ENCODE measurements at places on chromosomes 2 and 18.

DNA sequence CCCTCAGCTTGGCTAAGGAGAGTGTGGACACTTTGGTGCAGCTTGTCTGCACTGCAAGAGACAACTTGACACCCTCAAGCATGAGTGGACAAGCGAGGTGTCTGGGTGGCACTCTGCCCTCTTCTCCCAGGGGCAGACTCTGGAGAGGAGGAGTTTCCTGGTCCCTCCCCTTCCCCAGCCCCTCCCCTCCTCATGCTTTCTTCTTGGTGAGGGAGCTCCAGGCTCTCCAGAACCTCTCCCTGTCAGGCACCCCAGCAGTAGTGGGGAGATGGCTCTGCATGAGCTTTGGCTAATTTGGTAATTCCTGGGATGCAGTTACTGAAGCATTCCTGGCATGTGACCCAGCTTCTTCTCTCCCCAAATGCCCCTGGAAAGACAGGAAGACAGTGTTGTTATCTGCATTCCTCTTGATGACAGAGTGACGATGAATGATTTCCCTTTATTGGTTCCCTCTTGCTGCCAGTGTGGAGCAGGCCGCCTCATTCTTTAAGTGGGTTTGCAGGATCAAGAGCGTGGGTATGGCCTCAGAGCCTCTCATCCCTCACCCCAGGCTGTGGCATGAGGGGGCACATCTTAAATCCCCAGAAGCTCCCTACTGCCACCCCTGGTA is 89.2 kb downstream of the STPG4 start:
- DNase-seq = no peak

GRCh38 chr2:53629501-53629900 is 138.1 kb upstream of the CHAC2 start:
- DNase-seq = no peak

DNA sequence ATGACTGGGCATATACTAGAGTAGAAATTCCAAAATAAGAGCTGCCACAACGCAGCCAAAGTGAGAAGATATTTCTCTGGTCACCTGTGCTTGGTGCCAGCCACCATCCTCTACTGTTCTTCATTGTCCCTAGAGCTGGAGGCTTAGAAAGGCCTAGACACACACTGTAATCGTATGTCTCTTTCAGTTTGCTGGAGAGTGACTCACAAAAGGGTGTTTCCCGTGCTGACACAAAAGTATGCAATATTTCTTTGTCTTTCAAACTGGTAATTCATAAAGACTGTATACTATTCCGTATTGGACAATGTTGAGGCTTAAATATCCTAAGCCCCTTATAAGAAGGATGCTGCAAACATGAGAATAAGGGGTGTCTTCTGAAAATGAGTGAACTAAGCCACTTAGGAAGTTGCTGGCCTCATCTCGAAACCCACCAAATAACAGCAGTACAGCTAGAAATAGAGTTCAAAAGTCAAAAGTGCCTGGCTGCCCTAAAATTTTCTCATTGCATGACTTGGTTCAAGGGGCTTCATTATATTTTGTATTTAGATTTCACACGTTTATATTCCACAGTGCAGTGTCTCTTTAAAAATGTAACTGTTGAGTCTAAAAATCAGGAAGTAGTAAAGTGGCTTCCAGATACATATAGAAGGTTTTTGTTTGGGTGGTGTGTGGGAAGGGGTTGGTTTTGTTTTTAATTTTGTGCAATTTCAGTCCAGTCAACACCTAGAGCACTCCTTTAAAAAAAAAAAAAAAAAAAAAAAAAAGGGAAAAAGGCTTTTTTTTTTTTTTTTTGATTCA is 601.1 kb downstream of the ARHGAP15 start:
- DNase-seq = no peak

DNA sequence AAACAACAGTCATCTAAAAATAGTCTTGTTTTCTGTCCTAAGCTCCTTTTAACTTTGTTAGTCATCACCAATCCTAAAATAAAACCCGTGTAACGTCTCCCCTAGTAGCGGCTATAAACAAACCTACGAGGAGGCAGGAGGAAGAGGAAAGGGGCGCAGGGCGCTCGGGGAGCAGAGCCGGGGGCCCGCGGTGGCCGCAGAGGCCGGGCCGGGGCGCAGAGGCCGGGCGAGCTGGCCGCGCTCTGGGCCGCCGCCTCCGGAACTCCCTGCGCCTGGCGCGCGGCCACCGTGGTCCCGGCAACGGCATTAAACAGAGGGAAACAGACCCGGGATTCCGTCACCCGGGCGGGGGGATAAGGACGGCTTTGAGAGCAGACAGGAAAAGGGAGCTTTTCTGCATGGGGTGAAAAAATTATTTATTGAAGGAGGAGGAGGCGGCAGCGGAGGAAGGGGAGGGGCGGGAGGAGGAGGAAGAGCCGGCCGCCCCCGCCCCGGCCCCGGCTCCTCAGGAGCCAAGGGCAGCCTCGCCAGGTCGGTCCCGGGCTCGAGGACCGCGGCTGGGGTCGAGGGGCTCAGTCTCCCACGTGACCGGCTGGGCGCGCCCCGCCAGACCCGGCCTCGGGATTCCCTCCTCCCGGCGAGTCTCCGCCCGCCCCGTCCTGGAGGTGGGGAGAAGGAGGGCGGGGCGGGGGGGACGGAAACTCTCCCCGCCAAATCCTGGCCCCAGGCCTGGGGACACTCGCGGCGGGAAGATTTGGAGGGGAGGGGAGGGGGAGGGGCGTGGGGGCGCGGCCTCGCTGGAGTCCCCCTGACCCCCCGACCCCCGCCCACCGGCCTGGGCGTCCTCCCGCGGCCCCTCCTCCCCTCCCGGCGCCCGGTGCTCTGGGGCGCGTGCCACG is 1.8 kb upstream of the NFATC1 start:
- DNase-seq = no peak

GRCh38 chr2:17800219-17800618 is 16.0 kb upstream of the MSGN1 start:
- no peak for DNase-seq

DNA sequence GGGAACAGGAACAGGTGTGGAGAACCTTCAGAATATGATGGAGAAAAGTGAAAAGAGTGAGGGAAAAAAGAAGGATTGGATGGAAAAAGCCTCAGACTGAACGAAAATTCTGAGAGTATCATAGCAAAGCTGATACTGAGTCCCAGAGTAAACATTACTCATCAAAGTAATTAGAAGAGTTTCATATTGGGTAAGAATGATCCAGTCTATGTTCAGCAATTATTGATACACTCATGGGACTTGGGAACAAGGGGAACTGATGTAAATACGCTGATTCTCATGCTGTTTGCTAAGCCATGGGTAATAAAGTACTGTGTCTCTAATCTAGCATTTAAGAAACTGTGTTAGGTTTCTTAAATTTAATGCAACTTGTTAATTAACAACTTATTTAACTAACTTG is 219.9 kb upstream of the NOL4 start:
- no peak for DNase-seq

DNA sequence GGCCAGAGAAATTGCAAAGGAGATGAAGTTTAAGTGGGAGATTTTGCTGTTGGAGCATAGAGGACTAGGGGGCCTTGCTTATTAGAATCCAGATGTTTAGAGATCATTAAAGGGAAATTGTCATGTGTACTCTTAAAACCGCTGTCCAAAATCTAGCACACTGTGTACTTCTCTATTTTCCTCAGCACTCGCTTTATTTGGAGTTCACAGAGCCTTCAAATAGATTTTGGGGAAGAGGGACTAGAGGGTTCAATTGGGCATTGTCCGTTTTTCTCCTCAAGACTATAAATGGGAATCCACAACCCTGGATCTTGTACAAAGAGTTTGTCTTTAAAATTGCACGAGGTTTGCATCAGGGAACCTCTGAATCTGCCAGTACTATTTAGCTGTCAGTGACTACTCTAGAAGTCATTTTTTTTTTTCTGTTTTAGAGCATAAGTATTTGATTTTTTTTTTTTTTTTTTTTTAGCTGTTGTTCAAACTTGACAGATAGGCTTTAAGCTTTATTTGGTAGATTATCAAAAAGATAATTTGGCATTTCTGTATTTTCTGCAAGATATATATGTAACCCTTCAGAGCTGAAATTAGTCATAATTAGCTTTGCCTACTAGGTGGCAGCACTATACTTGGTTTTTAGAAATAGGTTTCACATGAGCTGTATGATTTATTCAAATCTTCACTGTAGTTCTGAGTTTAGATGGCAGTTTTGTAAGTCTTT is 14.2 kb downstream of the PMS1 start:
- no peak for DNase-seq

- no peak for DNase-seq
Observed at GRCh38 chr2:190583507-190584337, 49.2 kb upstream of the NEMP2 start.

DNA sequence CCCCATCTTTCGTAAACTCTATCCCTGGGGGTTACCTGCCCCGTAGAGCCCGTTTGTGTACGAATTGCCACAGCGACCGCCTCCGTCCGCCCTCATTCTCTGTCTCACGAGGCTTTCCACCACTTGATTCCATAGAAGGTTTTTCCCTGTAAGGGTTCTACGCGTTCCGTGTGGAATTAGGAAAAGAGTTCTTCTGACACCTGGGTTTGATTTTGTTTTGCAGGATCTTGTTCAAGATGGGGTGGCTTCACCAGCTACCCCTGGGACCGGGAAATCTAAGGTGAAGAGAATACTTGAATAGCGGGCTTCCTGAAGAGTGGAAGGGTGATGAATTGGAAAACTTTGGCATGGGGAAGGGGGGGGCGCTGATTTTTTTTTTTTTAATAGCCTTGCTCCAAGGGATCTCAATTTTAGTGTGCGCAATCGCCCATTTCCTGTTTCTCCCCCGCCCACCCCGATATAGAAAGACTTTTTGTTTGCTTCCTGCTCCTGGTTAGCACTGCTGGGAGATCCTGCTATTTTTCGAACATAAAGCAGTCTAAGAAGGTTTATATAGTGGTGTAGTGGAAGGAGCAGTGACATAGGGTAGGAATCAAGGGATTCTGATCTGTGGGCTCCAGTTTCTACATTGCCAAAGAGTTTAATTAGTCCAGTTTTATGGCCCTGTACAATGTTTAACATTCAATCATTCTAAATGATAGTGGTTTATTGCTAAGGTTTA is 564 bp downstream of the GCC2 start:
- DNase-seq = no peak

DNA sequence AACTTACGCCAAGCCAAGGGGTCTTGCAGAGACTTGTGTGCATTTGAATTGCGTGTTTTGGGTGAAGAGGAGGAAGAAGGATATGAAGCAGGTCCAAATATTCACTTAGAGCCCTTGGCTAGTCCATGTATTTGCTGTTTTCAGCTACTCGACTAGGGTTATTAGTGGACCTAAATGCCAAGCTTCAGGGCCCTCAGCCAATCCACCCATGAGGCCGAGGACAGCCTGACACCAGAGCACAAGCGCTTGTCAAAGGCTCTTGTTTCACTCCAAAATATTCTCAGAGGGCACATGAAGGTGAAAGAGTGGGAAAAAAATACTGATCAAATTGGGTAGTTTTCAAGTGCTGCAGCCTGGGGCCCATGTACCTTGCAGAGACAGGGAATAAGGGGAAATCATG is 174.8 kb upstream of the ACAA2 start:
- no peak for DNase-seq

GRCh38 chr2:202406445-202406978 is 30.4 kb downstream of the BMPR2 start:
- DNase-seq = no peak

DNA sequence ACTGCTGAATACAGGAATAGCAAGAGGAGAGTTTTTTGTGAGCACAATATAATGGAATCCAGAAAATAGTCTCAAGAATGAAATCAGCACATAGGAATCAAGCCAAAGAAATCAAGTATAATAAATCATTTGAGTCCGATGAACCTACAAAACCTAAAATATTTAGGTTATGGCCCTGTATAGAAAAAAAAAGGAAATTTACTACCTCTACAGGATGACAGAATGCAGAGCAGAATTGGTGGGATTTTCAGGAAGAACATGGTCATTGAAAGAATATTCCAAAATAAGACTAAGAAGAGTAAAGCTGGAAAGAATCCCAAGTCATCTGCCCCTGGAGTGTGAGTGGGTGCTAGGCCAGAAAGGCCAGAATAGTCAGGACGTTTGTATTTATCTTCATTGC is 1041.2 kb upstream of the CDH2 start:
- DNase-seq = no peak

DNA sequence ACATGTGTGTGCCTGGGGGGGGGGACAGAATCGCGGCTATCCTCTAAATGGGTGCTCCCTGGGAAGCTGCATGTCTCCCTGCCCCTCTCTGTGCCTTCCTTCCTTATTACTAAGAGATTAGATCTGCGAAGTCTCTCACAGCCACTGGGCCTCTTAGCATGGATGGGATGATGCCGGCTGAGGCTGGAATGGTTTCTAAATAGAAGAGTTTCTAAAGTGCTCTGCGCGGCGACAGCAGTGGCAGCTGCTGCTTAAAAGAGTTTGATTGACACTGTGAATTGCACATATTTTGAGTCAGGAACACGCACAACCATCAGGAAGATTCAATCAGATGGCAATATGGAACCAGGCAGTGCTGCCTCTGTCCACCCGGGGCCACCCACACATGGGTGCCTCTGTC is 163.8 kb downstream of the CLIP4 start:
- no peak for DNase-seq

DNA sequence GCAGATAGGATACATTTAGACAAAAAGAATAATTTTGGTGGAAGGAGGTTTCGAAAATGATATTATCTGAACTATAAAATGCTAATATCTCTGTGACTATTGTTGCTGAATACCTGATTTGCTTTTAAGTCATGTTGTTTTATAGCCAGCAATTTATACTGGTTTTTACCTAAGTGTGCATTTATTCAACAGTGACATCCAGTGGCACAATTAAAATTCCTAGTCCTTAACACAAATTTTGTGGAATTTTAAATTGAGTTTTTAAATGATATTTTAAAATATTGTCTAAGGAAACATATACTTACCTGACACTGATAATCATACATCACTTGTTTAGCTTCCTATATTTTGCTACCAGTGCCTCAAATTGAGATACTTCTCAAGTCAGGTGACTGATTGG is 144.8 kb downstream of the ARHGAP28 start:
- no peak for DNase-seq

GRCh38 chr2:168538133-168538532 is 82.1 kb downstream of the CERS6 start:
- no peak for DNase-seq

DNA sequence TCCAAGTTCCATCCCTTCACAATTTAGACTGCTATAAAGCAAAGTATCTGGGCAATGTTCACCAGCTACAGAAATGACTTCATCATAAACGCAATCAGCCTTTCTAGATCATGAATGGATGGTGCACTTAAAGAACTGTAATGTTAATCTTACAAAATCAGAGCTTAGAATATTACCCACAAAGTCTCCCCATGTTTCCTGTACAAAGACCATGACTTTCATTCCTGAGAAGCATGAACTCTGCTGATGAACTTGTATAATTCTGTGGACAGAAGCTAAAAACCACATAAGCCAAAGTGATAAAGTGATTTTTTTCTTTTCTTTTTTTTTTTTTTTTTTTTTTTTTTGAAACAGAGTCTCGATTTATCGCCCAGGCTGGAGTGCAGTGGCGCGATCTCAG is 53.3 kb downstream of the C1D start:
- no peak for DNase-seq

GRCh38 chr2:75340560-75340959 is 141.2 kb upstream of the TACR1 start:
- no peak for DNase-seq

DNA sequence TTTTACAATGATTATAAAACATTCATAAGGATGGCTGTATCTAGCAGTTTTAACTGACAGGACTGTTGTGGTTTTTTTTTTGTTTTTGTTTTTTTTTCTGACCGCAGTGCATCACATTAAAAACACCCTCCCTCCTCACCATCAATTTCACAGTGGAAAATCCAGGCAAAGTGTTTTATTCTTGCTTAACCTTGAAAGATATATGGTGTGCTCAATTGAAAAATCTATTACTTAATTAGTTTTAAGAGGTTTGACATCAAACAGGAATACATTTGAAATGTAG is 250.7 kb downstream of the DLGAP1 start:
- DNase-seq = no peak

GRCh38 chr2:193072647-193073046 is 877.9 kb upstream of the TMEFF2 start:
- no peak for DNase-seq
